Parietal lobe (tissue), 2 donors: ENCODE measurements at places on chromosomes 16 and 17. TPM values are rescaled to one million over a fixed set of nuclear protein-coding genes. Genes with fewer than 3 reads are reported as not detected.

The ASIC2 gene
- 12.5 TPM for total RNA-seq

The ST6GALNAC1 gene
- total RNA-seq: 3.1 TPM

The SLC46A1 gene
- 22.8 TPM for total RNA-seq

The C16orf90 gene
- not detected for total RNA-seq

The CDRT15L2 gene
- total RNA-seq: not detected

The COX10 gene
- 36.6 TPM for total RNA-seq
